Cardiac septum (tissue), 1 donor: ENCODE measurements at places on chromosomes 6 and 20. TPM values are rescaled to one million over a fixed set of nuclear protein-coding genes. Genes with fewer than 3 reads are reported as not detected.

The COL9A1 gene
- total RNA-seq = 2.6 TPM

The FERMT1 gene
- total RNA-seq = 0.54 TPM

The IBTK gene
- total RNA-seq = 36.5 TPM

The METTL24 gene
- total RNA-seq = 2.0 TPM

The SLC22A16 gene
- not detected for total RNA-seq

The SMLR1 gene
- not detected for total RNA-seq

DNA sequence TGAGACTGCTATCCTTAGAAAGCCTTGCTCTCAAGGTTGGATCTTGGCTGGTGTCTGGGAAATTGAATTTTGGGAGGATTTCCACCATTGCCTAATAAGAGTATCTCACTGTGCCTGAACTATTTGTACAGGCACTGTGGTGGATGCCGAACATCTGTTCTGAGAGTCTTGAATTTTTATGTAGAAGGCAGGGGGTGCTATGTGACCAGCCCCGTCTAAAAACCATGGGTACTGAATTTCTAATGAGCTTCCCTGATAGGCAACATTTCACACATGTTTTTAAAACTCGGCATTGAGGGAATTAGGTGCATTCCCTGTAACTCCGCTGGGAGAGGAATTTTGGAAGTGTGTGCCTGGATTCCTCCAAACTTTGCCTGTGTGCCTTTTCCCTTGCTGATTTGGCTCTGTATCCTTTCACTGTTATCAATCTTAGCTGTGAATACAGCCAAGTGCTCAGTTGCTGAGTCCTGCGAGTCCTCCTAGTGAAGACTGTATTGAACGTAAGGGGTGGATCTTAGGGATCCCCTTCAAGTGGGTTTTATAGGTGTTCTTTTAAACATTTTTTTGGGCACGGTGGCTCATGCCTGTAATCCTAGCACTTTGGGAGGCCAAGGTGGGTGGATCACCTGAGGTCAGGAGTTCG, 27.6 kb upstream of the SCAF8 start:
- DNase-seq = no peak

DNA sequence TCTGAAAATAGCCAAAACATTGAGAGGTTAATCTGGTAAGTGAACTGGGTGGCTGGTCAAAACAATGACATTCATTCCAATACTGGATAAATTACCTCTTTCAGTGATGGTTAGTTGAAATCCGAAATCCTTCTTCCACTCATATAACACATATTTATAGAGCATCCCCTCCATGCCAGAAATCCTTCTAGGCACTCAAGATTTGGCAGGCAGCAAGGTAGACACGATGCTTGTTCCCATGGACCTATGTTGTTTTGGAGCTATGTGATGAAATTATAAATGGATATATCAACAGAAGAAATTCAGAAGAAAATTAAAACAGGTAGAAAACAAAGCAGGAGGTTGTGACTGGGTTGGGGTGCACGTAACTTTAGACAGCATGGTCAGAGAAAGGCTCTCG, 26.3 kb upstream of the SNRPB2 start:
- DNase-seq = no peak

DNA sequence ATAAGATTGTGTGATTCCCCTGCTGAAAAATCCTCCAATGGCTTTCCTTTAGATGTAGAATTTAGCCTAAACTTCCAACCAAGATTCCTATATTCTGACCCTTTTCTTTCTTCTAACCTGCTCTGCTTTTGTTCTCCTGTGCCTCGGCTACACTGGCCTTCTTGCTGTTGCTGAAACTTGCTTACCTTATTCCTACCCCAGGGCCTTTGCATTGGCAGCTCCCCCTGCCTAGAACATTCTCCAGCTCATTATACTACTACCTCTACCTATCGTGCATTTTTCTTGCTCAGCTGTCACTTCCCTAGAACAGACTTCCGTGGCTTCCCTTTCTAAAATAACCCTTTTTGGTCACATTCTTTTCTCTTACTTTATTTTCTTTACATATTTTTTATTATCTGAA, 48.7 kb downstream of the PLCB4 start:
- no peak for DNase-seq

DNA sequence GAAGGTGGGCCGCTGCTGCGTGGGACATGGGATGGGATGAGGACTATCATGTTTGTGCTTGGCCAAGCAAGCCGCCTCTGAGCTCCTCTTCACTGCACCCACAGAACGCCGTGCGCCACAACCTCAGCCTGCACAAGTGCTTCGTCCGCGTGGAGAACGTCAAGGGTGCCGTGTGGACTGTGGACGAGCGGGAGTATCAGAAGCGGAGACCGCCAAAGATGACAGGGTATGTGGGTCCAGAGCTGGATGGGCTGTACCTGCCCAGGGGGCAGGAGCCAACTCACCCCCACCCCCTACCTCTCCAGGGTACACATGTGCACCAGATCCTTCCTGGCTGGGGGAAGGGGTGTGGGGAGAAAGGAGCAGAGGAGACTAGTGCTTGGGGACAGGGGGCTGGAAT, 43.5 kb upstream of the MDFI start:
- DNase-seq = no peak

DNA sequence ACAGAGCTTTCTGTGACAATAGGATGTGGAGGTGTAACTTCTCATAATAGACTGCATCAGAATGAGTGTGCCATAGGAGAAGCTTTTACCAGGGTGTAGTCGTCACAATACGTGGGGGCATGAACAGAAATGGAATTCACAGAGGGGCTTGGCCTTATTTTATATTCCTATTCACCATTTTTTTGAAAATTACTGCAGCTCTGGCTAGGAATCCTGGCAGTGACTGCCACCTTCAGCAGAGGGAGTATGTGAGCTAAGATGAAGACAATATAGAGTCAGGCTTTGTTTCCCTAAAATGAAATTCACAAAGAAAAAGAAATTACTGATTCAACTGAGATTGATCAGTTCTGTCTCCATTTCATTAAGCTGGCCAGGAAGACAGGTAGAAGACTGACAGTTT, 13.9 kb downstream of the TOMM6 start:
- no peak for DNase-seq

DNA sequence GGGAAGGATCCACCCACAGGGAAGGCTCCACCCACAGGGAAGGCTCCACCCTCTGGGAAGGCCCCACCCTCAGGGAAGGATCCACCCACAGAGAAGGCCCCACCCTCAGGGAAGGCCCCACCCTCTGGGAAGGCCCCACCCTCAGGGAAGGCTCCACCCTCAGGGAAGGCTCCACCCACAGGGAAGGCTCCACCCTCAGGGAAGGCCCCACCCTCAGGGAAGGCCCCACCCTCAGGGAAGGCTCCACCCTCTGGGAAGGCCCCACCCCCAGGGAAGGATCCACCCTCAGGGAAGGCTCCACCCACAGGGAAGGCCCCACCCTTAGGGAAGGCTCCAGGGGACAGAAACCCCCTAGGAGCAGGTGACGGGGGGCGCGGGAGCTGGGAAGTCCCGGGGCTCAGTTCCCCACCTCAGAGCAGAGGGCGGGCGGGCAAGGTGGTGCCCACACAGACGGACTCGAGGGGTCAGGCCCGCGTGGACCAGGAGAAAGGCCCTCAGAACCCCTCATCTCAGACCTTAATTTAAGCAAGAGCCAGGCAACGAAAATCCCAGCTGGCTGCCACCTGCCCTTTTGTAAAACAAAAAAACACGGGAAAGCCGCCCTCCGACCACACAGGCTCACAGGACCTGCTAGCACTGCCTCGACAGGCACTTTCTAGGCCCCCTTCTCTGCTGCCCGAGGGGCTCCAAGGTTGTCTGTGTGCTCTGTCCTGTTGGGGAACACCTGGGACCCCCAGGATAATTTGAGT, 39.7 kb downstream of the KCNQ2 start:
- DNase-seq = no peak

DNA sequence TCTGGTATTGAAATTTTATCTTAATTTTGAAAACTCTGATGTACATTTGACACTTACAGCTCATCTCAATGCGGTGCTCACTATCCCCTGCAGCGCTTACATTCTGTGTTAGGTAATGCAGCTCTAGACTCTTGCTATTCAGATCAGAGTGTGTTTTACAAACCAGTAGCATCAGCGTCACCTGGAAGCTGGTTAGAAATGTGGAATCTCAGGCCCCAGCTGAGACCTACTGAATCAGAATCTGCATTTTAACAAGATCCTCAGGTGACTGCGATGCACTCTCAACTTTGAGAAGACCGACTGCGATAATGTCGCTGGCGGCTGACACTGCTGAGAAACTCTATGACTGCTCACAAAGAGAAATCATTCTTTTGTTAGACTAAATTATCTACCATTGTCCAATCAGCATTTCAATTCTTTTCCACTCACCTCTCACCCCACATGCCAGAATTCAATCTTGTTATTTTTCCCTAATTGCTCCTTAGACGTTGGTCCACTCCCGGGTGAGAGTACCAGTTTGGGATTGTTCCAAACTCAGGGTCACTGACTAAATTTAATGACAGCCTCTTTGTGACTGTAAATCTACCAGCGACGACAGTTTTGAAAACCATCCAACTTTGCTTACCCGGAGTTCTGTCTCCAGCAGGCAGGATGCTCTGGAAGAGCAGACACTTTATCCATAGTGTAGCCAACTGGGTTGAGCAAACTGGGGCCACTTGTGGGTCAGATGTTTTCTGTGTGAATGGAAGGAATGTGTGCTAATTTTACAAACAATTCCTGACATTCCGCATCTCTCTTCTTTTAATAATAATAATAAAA, 140.1 kb upstream of the BTBD3 start:
- DNase-seq = no peak

- no peak for DNase-seq
Measured at GRCh38 chr20:6057691-6058090, 3.8 kb upstream of the LRRN4 start.

GRCh38 chr6:30741063-30741779, 1.3 kb downstream of the FLOT1 start:
- DNase-seq = no peak

- DNase-seq = no peak
Measured at GRCh38 chr6:132972971-132973370, 158.6 kb downstream of the RPS12 start.

DNA sequence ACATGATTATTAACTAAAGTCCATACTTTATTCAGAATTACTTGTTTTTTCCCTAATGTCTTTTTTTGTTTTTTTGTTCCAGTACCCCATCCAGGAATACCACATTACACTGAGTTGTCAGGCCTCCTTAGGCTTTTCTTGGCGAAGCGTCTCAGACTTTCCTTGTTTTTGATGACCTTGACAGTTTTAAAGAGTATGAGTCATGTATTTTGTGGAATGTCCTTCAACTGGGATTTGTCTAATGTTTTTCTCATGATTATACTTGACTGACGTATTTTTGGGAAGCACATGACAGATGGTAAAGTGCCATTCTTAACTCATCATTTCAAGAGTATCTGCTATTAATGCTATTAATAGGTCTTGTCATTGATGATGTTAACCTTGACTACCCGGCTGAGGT, 23.6 kb downstream of the ENPP1 start:
- no peak for DNase-seq

- no peak for DNase-seq
Measured at GRCh38 chr6:111171577-111172400, 84.5 kb downstream of the SLC16A10 start.

DNA sequence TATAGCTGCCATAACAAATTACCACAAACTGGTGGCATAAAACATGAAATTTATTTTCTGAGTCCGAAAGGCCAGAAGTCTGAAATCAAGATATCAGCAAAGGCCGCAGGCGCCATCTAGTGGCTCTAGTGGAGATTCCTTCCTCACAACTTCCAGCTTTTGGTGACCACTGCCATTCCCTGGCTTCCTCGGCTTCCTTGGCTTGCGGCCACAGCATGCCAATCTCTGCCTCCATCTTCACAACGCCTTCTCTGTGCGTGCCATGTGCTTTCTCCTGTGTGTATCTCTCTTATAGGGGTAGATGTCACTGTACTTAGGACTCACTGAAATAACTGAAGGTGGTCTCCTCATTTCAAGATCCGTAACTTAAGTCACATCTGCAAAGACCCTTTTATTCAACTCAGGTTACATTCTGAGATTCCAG, 5.4 kb upstream of the PLAGL1 start:
- DNase-seq = peak; percentile 87

DNA sequence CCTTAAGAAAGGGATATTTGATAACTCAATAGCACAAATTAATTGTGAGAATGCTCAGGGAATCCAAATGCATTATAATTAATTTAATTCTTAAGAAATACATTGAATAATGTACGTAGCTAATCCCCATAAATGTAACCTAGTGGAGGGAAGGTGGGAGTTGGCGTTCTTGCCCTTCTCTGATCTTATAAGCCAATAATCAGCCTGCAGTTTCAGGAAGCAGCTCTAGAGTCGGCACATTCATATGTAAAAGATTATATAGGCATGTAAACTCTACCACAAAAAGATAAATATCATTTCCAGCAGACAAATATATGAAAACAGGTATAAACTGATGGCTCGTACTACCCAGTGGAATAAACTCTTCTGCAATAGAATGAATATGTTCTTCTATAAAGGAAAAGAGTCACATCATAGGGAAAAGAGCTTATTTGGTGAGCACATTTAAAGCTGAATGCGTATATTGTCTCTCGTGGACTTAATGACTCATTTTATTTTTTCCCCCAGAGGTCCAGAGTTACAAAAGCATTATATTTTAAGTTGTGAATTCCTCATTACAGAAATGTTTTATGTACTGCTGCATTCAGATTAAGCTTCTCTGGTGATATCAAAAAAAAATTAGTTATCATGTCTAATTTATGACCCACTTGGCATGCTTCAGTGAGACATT, 112.2 kb downstream of the TFAP2A start:
- no peak for DNase-seq

- peak; percentile 57 for DNase-seq
Measured at GRCh38 chr6:158014505-158015187, 33.0 kb downstream of the SYNJ2 start.

- no peak for DNase-seq
Measured at GRCh38 chr6:100349366-100349765, 115.4 kb downstream of the SIM1 start.

GRCh38 chr6:52696418-52696817, 25.5 kb downstream of the TMEM14A start:
- DNase-seq = no peak

DNA sequence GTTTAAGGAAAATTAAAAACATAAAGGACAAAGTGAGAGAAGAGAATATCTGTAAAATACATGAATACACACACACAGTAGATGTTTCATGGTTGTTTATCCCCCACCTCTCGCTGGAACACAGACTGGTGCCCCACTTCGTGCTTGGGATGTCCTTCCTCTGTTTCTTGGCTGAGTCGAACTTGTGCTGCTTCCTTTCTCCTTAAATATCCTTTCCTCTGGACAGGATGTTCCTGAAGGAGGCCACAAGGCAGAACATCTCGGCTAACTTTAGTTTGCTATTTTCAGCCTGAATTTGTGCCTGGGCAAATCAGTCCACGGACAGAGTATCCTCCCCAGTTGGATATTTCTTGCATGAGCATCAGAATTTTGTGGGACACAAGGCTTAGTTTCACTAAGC, 54.7 kb upstream of the ZMYND8 start:
- no peak for DNase-seq
